ENCODE measurements at places on chromosomes 5 and 9. TPM values are rescaled to one million over a fixed set of nuclear protein-coding genes. Genes with fewer than 3 reads are reported as not detected.

- H3K27me3 ChIP-seq = no peaks in the 10 kb centered on the region
- peaks cover 15% of the 10 kb centered on the region for H3K36me3 ChIP-seq
- DNase-seq = no peak
- H3K27ac ChIP-seq = no peak overlapping the region
- peak overlapping the region; percentile 90 for H3K4me3 ChIP-seq
Observed at GRCh38 chr9:36576866-36577265, 4.2 kb downstream of the MELK start.

Gene NFIB
- total RNA-seq = not detected

DNA sequence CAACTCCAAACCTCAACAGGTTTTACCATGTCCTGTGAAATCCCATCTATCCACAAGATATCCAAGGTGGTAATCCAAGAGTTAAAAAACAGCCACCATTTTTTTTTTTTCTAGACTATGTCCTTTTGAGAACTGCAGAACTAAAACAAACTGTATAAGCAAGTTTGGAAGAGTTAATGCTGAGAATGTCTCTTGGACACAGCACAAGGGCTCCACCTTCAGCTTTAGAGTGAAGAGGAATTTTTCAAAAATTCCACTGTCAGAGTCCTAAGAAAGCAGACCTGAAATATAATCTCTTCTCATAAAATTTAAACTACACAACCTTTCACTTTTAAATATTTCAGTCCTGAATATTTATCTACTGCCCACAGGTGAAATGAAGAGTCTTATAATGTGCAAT lies 167.8 kb upstream of the CCNG1 start:
- H3K27me3 ChIP-seq = no peaks in the 10 kb centered on the region
- no peak overlapping the region for H3K27ac ChIP-seq
- H3K4me1 ChIP-seq = no peaks in the 10 kb centered on the region
- no peak for DNase-seq
- no peak overlapping the region for H3K4me3 ChIP-seq

GRCh38 chr5:141757402-141757801 lies 75.4 kb upstream of the ARAP3 start:
- no peak overlapping the region for H3K27ac ChIP-seq
- H3K4me3 ChIP-seq = no peak overlapping the region
- no peak for DNase-seq
- peaks cover 7% of the 10 kb centered on the region for H3K4me1 ChIP-seq

DNA sequence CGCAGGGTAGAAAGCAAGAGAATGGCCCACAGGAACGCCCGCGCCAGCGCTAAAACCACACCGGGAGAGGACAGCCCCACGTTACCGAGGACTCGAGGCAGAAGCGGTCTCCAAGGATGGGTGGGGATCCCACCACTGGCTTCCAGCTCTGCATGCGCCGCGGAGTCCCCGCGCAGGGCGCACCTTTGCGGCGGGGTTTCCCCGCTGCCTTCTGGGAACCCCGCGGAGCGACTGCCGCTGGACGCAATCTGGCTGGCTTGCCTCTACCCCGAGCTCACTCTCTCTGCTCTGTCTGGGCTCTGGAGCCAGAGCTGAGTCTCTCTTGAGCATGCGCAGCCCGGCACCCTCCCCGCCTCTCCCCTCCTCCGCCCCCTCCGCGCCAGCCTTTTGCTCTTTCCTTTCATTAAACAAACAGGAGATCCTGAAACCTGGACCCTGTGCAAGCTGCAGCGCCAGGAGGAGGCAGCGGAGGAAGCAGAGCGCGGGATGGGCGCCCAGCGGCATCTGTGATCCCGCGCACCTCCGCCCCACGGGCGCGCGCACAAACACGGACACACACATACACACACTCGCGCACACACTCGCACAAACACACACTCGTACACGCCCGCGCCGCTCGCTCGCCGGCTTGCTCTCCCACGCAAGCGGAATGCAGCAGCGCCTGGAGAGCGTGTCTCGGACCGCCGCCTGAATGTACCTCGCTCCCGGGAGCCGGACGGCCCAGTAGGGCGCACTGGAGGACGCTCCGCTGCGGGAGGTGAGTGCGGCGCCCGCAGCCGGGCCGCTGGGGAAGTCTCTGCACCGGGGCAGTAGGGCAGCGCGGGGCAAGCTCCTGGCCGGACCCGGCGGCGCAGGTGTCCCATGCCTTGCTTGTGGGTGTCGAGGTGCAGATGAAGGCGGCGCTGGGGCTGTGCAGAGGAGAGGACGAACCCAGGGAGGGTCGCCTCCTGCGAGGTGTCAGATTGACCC lies at the start of gene PLPPR1:
Gene PLPPR1 (plus strand): TSS at position 382 of the 969 bp plus-strand sequence.
- H3K4me1 ChIP-seq = no peaks in the 10 kb centered on the region
- H3K27ac ChIP-seq = no peak within 1 kb of the TSS
- H3K27me3 ChIP-seq = peaks cover 55% of the 10 kb centered on the region
- no peaks in the 10 kb centered on the region for H3K36me3 ChIP-seq
- no peak for DNase-seq
- H3K4me3 ChIP-seq = peak within 1 kb of the TSS; percentile 56

Gene PBX3
- total RNA-seq = 20.6 TPM

DNA sequence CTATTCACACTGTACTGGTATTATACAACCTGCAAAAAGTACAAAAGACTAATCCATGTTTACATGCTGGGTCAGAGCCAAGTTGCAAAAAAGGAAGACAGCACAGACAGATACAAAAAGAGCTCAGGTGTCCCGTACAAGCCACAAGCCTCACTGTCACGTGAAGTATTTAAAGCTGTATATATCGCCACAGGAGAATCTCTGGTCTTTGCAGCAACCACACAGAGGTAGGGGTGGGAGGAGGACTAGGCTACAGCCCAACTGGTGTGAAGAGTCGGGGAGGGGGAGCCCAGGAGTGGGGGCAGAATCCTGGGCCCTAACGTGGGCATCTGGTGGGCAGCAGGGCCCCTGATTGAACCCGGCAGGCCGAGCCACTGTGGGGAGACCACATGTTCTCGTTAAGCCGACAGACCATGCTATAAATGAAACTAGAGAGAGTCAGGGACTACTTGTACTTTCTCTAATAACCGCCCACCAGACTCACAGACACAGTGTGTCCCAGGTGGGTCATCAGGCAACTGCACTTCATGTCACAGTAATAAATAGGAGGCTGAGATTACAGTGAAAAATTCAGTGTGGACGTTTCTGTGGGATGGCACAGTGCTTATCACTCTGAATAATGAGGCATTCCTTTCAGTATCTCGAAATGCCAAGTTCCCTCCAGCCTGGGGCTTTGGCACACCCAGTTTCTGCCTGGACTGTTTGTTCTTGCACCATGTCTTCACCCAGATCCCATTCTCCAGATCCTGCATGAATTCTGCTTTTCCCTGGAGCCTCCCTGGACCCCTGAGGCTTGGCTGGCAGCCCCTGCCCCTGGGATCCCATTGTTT lies 79.3 kb upstream of the SH3PXD2B start:
- peaks cover 11% of the 10 kb centered on the region for H3K27me3 ChIP-seq
- H3K4me3 ChIP-seq = no peak overlapping the region
- no peak for DNase-seq
- peaks cover 15% of the 10 kb centered on the region for H3K4me1 ChIP-seq
- no peak overlapping the region for H3K27ac ChIP-seq

Gene SPINK1
- not detected for total RNA-seq

DNA sequence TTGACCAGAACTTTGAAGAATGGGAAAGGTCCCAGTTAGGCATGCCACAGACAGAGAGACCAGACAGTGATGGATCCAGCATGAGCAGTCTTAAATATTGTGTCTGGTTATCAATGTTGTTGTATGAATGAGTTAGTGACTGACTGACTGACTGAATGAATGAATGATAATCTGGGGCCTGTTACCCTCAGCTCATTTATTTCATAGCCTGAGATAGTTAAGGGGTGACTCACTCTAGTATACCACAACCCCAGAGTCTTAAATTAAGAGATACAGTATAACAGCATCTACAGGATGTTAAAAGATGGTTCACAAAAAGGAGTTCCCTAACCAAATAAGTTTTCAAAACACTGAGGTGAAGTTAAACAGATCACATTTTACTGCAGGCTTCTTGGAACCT lies 133.5 kb downstream of the SGCD start:
- no peak overlapping the region for H3K27ac ChIP-seq
- no peaks in the 10 kb centered on the region for H3K36me3 ChIP-seq
- H3K4me3 ChIP-seq = no peak overlapping the region
- DNase-seq = no peak
